Activated T-helper 2 cell treated with anti-CD3 and anti-CD28 coated beads, Interferon-gamma antibody, Interleukin-2, Interleukin-4, amounts not matched to agents 10 μg/mL and 5 μg/mL and 100 μg/mL, durations not matched to agents 14 hours and 24 hours and 36 hours (primary cell): ENCODE measurements at places on chromosomes 11 and 22. TPM values are rescaled to one million over a fixed set of nuclear protein-coding genes. Genes with fewer than 3 reads are reported as not detected.
A peak's percentile ranks its signal among the peaks of the same experiment; 100 is the strongest.

OSBP2 gene
- 2.1 and 2.4 TPM in 2 replicates for total RNA-seq

SCN4B gene
- total RNA-seq: 0.30 and 0.32 TPM in 2 replicates

C22orf15 gene
- total RNA-seq: 0.23 and 0.52 TPM in 2 replicates

APLNR gene
- not detected in 2 replicates for total RNA-seq

TSG101 gene
- total RNA-seq: 49.5 and 53.3 TPM in 2 replicates

GDPD4 gene
- not detected in 2 replicates for total RNA-seq

DNA sequence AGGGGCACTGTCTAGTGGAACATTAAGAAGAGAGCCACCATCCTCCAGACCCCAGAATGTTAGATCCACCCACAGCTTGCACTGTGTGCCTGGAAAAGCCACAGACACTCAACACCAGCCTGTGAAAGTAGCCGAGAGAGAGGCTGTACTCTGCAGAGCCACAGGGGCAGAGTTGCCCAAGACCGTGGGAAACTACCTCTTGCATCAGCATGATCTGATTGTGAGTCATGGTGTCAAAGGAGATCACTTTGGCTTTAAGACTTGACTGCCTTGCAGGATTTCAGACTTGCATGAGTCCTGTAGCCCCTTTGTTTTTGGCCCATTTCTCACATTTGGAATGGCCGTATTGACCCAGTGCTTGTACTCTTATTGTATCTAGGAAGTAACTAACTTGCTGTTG is 115.9 kb upstream of the CCDC179 start:
- no peaks in the 10 kb centered on the region for H3K27me3 ChIP-seq
- no peak for DNase-seq

- H3K36me3 ChIP-seq: no peaks in the 10 kb centered on the region
- no peaks in the 10 kb centered on the region for H3K27me3 ChIP-seq
- H3K4me1 ChIP-seq: no peaks in the 10 kb centered on the region
- no peak overlapping the region for H3K4me3 ChIP-seq
Observed at GRCh38 chr11:97703851-97704250, 1314.0 kb downstream of the JRKL start.

DNA sequence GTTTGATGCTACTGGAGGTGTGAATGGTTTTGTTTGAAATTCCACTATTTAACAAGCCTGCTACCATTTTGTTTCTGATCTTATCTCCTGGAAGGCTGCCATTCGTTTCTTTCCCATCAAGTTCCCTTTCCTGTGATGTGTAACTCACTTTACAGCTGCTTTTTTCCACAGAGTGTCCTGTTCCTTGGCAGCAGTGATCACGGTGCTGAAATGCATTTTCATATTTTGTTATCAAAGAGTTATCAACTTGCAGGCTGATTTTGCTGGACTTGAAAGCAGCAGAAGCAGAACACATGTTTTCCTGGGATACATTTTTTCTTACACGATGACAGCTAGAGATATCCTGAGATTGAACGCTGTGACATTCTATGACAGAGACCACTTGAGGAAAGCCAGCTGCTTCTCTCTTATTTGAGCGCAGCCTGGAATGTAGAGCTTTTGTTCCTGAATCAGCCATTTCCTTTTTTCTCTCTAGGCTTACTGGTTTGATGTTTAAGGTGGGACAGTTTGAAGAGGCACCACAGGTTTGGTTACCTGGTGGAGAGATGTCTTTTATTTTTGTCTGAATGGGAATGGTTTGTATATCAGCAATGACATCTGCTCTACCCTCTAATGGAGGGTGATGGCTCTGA is 34.7 kb downstream of the PRR14L start:
- no peaks in the 10 kb centered on the region for H3K27me3 ChIP-seq
- H3K4me1 ChIP-seq: no peaks in the 10 kb centered on the region
- no peak for DNase-seq
- no peak overlapping the region for H3K4me3 ChIP-seq
- peak overlapping the region; percentile 22 for H3K27ac ChIP-seq
- H3K36me3 ChIP-seq: peaks cover 68% of the 10 kb centered on the region

DNA sequence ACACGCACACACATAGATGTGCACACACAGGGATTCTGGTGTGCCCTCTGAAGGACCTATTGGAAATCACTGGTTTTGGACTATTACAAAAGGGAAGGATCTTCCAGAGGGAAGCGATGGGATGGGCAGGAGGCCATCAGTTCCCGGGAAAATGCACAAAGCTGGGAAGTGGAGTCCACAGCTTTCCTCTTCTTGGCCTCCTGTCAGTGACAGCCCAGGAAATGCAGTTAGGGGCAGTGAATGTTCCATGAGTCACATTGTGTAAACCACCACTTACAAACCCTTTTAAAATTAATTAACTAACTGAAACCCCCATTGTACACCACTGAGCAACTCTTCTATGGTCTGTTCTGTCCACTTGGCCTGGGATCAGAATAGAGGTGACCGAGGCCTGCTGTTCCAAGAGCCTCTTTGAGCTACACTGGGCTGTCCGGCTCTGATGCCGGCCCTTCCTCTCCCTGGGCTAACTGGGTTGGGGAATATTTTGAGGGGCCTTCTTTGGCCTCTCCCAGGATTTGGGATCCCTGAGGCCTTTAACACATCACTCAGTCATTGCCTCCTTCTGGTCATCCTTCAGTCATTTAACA is 137.7 kb downstream of the FEZ1 start:
- no peaks in the 10 kb centered on the region for H3K4me1 ChIP-seq
- no peaks in the 10 kb centered on the region for H3K36me3 ChIP-seq
- H3K4me3 ChIP-seq: no peak overlapping the region

GRCh38 chr11:46914363-46914762 is 4.0 kb downstream of the LRP4 start:
- H3K27me3 ChIP-seq: peaks cover 68% of the 10 kb centered on the region
- no peak for DNase-seq
- H3K36me3 ChIP-seq: no peaks in the 10 kb centered on the region
- H3K4me1 ChIP-seq: peaks cover 15% of the 10 kb centered on the region
- H3K4me3 ChIP-seq: no peak overlapping the region
- H3K27ac ChIP-seq: no peak overlapping the region

GRCh38 chr22:45738206-45738605 is 66.6 kb downstream of the ATXN10 start:
- no peak overlapping the region for H3K4me3 ChIP-seq
- H3K27me3 ChIP-seq: no peaks in the 10 kb centered on the region
- peaks cover 11% of the 10 kb centered on the region for H3K4me1 ChIP-seq
- peaks cover 60% of the 10 kb centered on the region for H3K36me3 ChIP-seq

DNA sequence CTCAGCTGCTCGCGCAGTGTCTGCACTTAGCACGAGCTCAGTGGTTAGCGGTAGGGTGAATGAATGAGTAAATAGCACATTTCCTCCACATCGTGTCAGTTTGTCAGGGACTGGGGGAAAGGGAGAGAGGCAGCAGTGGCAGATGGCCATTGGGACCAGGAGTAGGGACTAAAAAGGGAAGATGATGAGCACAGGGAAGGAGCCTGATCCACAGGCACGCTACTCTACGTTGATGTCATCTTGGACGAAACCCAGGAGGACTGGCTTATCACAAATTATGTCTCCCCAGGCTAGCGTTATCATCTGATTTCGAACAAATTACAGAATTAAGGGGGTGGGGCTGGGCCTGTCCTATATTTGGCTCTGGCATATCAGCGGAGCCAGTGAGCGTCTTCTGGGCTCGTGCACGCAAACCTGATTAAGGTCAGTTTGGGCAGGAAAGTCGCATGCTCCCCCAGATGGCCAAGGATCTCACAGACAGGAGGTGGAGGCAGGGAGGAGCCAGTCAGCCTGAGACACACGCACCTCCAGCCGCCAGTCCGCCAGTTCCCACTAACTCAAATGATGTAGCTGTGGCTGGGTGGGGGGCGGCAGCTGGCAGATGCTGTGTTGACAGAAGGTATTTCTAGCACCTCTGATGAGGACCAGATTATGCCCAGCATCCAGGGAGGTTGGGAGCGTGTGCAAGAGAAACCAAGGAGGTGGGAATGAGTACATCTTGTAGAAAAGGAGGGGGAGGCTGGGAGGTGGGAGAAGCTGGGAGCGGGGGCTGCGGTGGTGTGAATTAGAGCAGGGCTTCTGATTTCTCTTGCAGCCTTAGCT is 97.4 kb upstream of the PRDM11 start:
- DNase-seq: no peak
- peaks cover 3% of the 10 kb centered on the region for H3K4me1 ChIP-seq
- no peak overlapping the region for H3K4me3 ChIP-seq
- no peaks in the 10 kb centered on the region for H3K27me3 ChIP-seq
- H3K27ac ChIP-seq: no peak overlapping the region

GRCh38 chr11:74641905-74642304 is 49.5 kb downstream of the POLD3 start:
- no peaks in the 10 kb centered on the region for H3K27me3 ChIP-seq
- H3K4me3 ChIP-seq: no peak overlapping the region
- no peak for DNase-seq
- no peak overlapping the region for H3K27ac ChIP-seq

DNA sequence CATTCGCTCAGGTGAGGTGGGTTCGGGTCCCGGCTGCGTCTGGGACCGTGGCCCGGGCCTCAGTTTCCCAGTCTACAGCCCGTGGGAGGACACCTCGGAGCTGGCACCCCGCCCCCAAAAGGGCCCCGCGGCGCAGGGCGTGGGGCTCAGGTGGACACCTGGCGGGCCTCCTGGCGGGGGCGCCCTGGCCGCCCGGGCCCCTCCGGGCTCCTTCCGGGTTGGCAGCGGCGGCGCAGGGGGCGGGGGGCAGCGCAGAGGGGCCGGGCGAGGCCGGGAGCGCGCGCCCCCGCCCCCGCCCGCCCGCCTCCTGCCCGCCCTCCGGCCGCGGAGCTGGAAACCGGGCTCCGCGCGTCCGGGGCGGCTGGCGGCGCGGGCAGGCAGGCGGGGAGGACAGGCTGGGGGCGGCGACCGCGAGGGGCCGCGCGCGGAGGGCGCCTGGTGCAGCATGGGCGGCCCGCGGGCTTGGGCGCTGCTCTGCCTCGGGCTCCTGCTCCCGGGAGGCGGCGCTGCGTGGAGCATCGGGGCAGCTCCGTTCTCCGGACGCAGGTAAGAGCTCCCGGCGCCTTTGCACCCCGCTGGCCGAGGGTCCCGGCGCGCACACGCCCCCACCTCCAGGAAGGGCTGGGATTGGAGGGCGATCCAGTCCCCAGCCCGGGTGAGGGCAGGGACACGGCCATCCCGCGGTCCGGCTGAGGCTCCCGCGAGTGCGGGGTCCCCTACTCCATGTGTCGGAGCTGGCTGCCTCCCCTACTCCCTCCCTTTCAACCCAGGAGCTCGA is at the start of gene EMID1:
Gene EMID1, plus strand, starts transcription at position 303 of the 778 bp plus-strand sequence. Its CDS starts 143 bp downstream, at position 446.
- peak within 1 kb of the TSS; percentile 78 for H3K4me3 ChIP-seq
- H3K27ac ChIP-seq: no peak within 1 kb of the TSS
- no peaks in the 10 kb centered on the region for H3K36me3 ChIP-seq
- peaks cover 38% of the 10 kb centered on the region for H3K27me3 ChIP-seq
- DNase-seq: no peak

- H3K27me3 ChIP-seq: no peaks in the 10 kb centered on the region
- no peak overlapping the region for H3K4me3 ChIP-seq
- H3K4me1 ChIP-seq: peaks cover under 1% of the 10 kb centered on the region
- H3K27ac ChIP-seq: no peak overlapping the region
Observed at GRCh38 chr11:117239295-117239694, 6.8 kb downstream of the RNF214 start.

DNA sequence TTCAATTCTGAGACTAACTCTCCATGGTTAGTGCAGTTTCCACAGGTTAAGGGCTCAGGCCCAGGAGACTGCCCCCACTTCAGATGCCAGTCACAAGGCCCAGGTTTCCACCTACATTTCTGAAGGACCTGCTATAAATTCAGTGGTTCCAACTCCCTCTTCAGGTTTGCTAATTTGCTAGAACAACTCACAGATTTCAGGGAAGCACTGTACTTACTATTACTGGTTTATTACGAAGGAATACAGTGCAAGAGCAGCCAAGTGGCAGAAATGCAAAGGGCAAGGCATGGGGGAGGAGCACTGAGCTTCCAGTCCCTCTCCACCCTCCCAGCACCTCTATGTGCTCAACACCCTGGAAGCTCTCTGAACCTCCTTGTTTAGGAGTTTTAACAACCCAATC is 39.3 kb upstream of the SPON1 start:
- peaks cover 20% of the 10 kb centered on the region for H3K27me3 ChIP-seq
- H3K27ac ChIP-seq: peak overlapping the region; percentile 90
- H3K36me3 ChIP-seq: peaks cover 10% of the 10 kb centered on the region
- DNase-seq: no peak
- no peak overlapping the region for H3K4me3 ChIP-seq

- no peaks in the 10 kb centered on the region for H3K27me3 ChIP-seq
- H3K4me1 ChIP-seq: peaks cover 84% of the 10 kb centered on the region
- no peak overlapping the region for H3K4me3 ChIP-seq
- no peaks in the 10 kb centered on the region for H3K36me3 ChIP-seq
- no peak for DNase-seq
Observed at GRCh38 chr22:39094717-39095389, 2.2 kb upstream of the APOBEC3H start.

DNA sequence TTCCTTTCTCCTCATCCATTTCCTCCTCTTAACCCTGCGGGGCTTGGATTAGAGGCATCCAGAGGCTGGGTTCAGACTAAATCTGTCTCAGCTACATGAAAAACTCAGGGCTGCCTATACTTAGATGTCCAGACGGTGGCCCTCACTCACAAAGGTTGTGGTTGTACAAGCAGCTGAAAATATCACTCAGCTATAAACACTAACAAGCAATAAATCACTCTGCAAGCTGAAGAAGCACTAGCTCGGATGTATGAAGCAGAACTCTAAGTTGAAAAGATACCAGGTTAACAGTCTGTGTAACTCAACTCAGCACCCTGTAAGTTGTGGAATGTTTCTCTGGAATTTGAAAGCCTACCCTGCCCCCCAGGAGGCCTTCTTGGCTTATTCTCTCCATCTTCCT is 82.9 kb downstream of the EXT2 start:
- H3K27ac ChIP-seq: no peak overlapping the region
- no peak for DNase-seq
- H3K4me3 ChIP-seq: no peak overlapping the region
- H3K36me3 ChIP-seq: peaks cover under 1% of the 10 kb centered on the region
- no peaks in the 10 kb centered on the region for H3K27me3 ChIP-seq

GRCh38 chr11:112012874-112013273 is 12.3 kb upstream of the DLAT start:
- H3K36me3 ChIP-seq: peaks cover 11% of the 10 kb centered on the region
- H3K27me3 ChIP-seq: no peaks in the 10 kb centered on the region
- DNase-seq: no peak
- H3K27ac ChIP-seq: no peak overlapping the region

GRCh38 chr11:22416462-22416861 is 78.3 kb downstream of the SLC17A6 start:
- no peaks in the 10 kb centered on the region for H3K4me1 ChIP-seq
- H3K4me3 ChIP-seq: no peak overlapping the region
- DNase-seq: no peak
- H3K36me3 ChIP-seq: no peaks in the 10 kb centered on the region
- H3K27ac ChIP-seq: no peak overlapping the region
- no peaks in the 10 kb centered on the region for H3K27me3 ChIP-seq

- no peaks in the 10 kb centered on the region for H3K36me3 ChIP-seq
- DNase-seq: no peak
- no peak overlapping the region for H3K27ac ChIP-seq
- peaks cover 2% of the 10 kb centered on the region for H3K4me1 ChIP-seq
- no peak overlapping the region for H3K4me3 ChIP-seq
- H3K27me3 ChIP-seq: peaks cover 8% of the 10 kb centered on the region
Observed at GRCh38 chr11:72561856-72562255, 112.4 kb downstream of the PDE2A start.
